ENCODE measurements at places on chromosomes 4 and X. TPM values are rescaled to one million over a fixed set of nuclear protein-coding genes. Genes with fewer than 3 reads are reported as not detected.

The TLR10 gene
- 0.89 TPM for polyA plus RNA-seq

The ENOX2 gene
- 18.5 TPM for polyA plus RNA-seq

The CTAG1B gene
- polyA plus RNA-seq, result not detected

DNA sequence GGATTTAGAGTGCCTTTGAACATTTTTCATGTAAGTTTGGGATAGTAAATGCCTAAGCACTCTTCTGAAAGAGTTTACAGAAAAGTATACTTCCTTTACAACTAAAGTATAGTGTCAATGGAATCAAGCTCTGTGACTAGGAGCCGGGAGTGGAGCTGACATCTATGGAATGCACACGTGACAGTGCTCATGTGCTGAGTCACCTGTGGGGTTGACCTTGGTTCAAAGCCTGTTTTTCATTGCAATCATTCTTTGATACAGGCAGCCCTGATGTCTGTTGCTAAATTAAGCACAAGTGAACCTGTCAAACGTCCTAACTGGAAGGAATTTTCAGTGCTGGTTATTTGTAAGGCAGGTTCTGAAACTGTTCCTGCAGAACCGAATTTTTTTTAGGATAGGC lies 82.5 kb downstream of the GPAT3 start:
- DNase-seq, result no peak

DNA sequence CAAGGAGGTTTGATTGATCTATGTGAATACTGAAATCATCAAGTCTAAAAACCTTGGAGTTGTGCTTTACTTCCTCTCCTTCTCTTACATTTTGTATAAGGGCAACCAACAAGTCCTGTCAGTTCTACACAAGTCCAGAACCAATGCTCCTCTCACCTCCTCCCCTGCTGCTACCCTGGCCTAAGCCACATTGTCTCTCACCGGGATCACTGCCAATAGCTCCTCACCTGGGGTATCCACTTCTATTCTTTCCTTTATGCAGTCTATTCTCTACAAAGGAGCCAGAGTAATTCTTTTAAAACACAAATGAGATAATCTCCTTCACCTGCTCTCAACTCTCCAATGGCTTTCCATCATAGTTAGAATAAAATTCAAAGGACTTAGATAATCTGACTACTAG lies 13.3 kb upstream of the ARHGEF6 start:
- no peak for DNase-seq

DNA sequence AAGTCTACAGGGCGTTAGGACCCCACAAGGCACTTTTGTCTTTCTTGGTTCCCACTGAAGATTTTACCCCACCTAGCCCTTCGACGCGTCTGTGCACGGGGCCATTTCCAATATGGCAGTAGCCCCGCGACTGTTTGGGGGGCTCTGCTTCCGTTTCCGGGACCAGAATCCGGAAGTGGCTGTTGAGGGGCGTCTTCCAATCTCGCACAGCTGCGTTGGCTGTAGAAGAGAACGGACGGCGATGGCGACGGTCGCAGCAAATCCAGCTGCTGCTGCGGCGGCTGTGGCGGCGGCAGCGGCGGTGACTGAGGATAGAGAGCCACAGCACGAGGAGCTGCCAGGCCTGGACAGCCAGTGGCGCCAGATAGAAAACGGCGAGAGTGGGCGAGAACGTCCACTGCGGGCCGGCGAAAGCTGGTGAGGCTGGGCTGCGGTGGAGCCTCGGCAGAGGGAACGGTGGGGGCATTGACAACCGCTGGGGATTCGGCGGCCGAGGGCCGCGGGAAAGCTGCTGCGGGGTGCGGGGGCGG lies at the start of gene USP11:
TSS of gene USP11 (plus strand) at position 207 of the 530 bp plus-strand sequence. CDS start at position 242, 35 bp downstream.
- no peak for DNase-seq

GRCh38 chr4:5029447-5029846 lies 10.2 kb upstream of the CYTL1 start:
- DNase-seq, result no peak

DNA sequence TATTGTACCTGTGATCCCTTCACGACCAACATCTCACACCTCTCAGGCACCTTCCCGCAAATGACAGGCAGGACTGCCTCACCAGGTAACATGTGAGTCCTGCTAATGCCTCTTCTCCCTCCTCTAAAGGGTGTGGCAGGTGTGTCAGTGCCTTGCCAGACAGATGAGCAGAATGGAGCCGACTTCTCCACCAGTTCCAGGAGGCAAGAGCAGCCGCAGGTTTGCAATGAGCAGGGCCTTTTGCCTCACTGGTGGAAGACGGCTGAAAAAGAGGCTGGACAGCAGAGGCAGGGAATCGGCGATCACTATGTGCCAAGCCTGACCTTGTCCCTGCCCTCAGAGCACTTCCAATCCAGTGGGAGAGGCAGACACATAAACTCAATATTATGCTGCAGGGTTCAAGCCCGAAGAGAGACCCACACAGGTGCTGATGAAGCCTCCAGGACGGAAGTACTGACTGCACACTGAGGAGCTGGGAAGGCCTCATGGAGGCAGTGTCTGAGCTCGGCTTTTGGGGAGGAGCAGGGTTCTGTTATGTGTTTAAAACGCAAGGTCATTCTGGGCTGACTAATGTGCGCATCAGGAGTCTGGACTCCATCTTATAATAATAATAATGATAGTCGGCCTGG lies 57.9 kb downstream of the C4orf50 start:
- DNase-seq, result no peak

Measured in right renal pelvis (tissue), 4 donors.